Head of caudate nucleus (tissue), 42 donors: ENCODE measurements at places on chromosomes 1 and 21.
A peak's percentile ranks its signal among the peaks of the same experiment; 100 is the strongest.

- no peak for DNase-seq
Measured at GRCh38 chr1:67001682-67002425, 52.1 kb downstream of the SLC35D1 start.

DNA sequence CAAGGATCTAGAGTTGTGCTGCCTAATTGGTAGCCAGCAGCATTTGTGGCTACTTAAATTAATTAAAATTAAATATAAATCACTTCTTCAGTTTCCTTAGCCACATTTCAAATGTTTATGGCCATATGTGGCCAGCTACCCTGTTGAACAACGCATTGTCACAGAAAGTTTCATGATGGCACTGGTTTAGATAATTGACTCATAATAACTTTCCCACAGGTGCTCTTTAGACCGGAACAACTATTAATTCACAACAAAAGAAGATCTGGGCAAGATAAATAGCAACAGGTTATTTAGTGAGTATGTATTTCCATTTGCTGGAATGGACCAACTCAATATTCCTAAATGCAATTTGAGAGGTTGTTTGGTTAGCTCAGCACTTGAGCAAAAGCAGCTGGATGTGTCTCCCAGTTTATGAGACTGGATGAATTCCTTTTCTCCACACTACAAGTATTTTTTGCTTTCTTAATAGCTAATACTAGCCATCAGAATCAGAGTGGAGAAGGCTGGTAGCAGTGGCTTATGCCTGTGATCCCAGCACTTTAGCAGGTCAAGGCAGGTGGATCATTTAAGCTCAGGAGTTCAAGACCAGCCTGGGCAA lies 3.7 kb upstream of the AMIGO1 start:
- no peak for DNase-seq

- no peak for DNase-seq
Measured at GRCh38 chr1:215215846-215216245, 133.3 kb downstream of the KCNK2 start.

- no peak for DNase-seq
Measured at GRCh38 chr21:40208948-40209345, 341.7 kb downstream of the PCP4 start.

DNA sequence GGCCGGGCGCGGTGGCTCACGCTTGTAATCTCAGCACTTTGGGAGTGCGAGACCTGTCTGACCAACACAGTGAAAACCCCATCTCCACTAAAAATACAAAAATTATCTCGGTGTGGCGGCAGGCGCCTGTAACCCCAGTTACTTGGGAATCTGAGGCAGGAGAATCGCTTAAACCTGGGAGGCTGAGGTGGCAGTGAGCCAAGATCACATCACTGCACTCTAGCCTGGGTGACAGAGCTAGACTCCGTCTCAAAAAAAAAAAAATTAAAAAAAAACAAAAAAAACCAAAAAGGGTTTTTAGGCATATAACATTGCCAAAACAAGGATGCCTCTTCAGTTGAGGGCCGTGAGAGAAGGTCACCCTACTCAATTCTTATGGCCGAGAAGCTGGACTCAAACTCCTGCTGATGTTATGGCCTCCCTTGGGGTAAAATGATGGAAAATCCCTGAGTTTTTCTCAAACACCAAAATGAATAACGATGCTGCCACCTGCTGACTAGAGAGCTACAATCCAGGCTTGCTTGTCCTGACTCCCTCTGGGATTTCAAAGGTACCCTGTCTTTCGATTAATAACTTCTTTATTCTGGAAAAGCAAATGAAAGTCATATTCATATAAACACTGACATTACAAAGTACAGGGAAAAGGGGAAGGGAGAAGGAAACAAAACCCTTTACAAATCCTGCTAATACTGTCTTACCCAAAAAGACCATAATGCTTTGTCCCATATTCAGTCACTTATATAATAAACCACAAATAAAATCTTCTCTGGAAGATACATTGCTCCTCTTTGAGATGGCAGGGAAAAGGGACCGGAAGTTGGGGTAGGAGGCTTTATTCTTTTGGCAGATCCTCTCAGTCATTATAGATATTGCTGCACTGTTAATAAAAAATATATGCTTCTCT lies 10.7 kb downstream of the RAB42 start:
- DNase-seq: peak; percentile 82

DNA sequence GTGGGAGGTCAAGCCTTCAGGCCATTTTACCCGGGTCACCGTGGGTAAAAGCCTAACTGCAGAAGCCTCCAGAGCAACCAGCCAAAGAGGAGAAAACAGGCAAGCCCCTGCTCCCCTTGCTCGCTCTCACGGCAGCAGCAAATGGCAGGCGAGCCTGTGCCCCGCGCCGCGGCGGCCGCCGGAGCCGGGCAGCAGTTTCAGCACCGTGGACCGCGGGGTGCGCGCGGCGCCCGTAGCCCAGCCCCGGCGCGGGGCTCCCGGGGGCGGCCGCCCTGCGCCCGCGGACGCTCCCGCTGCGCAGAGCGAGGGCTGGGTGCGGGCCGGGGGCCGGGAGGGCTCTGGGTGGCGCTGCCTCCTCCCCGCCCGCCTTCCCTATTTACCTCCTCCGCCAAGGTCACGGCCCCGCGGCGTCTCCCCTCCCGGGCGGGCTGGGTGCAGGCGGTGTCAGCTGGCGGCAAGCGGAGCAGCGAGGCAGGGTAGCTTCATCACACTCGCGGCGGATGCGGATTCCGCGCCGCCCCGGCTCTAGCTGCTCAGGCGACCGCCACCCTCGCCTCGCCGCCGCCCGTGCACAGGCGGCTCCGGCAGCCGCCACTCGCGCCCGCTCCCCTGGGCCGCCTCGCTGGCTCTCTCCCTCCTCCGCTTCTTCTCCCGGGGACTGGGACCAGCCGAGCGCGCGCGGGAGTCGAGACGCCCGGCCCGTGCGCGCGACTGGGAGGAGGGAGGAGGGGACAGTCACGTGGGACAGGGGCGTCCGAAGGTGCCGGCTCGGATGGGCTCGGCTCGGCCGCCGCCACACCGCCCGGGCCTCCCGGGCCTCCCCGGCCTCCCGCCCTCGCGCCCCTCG lies at the start of gene RGS7:
TSS of gene RGS7 (minus strand) at position 687 of the 847 bp plus-strand sequence.
- DNase-seq: peak; percentile 70

GRCh38 chr1:150102986-150103385 lies 35.4 kb downstream of the VPS45 start:
- no peak for DNase-seq

DNA sequence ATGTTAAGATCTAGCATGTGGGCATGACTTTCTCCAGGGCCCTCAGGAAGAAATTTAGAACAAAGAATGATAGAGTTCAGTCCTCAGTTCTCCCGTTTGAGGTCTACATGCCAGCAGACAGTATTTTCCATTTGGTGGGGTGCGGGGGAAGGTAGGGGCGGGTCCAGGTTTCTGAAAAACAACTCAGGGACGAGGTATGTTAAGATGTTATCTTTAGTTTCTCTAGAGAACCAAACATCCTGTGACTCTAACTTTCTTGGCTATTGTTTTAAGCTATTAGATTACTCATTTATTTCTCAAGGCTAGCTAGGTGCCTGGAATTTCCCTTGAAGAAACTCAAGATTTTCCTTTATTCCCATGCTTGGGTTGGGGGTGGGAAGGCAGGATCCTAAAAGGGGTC lies 42.3 kb upstream of the SYT14 start:
- no peak for DNase-seq

DNA sequence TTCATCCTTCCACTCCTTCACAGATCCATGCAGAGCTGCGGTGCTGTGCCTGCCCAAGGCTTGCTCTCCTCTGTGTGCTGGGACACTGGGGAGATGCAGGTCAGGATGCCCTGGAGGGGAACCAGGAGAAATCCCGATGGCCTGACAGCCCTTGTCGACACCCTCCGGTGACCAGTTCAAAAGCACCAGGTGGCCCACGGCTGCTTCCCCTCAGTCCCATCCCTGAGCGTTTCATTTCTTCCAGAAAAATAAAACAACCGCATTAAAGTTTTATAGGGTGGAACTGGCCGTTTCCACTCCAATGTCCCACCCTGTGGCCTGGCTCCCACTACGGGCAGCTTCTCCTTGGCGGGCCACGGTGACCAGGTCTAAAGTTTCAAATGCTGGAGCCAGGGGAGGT lies 48.3 kb downstream of the SLC66A1 start:
- DNase-seq: no peak

- no peak for DNase-seq
Measured at GRCh38 chr1:168518201-168518689, 25.6 kb downstream of the XCL2 start.

DNA sequence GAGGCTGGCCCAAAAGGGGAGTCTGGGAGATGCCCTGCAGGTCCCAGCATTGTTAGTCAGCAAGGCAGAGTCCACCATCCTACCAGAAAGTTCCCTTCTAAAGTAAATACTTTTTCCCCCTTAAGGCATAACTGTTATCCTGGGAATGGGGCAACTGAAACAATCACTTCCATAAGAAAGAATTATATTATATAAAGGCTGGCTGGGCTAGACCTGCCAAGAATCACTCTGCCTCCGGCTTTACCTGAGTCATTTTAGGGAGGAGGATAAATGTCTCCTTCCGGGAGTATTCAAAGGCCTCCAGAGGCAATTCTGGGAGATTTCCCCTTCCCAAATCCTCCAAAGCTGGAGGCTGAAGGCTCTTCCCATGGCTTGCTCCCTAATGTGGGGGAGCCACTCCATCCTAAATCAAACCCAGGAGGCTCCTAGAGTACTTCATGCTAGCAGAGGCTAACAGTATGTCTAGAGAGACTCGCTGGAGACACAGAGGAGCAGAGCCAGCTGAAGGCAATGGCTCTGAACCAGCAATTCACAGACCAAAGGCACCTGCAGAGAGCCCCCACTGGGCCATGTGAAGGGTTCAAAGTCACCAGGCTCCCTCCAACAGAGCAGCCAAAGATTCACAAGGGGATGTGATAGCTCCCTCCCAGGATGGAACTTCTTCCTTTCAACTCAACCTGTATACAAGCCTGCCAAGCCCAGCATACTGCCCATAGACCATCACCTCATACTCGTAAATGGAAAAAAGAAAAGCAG lies 116.0 kb downstream of the ASTN1 start:
- no peak for DNase-seq

GRCh38 chr1:5456090-5456811 lies 536.0 kb downstream of the NPHP4 start:
- no peak for DNase-seq

GRCh38 chr1:6099787-6100765 lies 54.4 kb downstream of the KCNAB2 start:
- no peak for DNase-seq

DNA sequence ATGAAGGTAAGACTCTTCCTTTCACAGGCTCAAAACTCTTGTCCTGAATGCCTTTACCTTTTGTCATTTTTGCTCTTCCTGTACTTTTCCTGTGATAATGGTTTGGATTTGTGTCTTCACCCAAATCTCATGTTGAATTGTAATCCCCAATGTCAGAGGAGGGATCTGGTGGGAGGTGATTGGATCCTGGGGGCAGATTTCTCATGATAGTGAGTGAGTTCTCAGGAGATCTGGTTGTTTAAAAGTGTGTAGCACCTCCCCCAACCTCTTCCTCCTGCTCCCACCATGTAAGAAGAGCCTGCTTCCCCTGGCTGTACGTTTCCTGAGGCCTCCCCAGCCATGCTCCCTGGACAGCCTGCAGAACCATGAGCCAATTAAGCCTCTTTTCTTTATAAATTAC lies 75.5 kb downstream of the DDX20 start:
- DNase-seq: no peak

- no peak for DNase-seq
Measured at GRCh38 chr1:32250893-32251716, at the start of gene LCK. TSS of gene LCK (plus strand) at chr1:32251265. CDS start at chr1:32274330, 23,065 bp downstream.
